ENCODE measurements at places on chromosomes 2 and 18. TPM values are rescaled to one million over a fixed set of nuclear protein-coding genes. Genes with fewer than 3 reads are reported as not detected.
A peak's percentile ranks its signal among the peaks of the same experiment; 100 is the strongest.

DNA sequence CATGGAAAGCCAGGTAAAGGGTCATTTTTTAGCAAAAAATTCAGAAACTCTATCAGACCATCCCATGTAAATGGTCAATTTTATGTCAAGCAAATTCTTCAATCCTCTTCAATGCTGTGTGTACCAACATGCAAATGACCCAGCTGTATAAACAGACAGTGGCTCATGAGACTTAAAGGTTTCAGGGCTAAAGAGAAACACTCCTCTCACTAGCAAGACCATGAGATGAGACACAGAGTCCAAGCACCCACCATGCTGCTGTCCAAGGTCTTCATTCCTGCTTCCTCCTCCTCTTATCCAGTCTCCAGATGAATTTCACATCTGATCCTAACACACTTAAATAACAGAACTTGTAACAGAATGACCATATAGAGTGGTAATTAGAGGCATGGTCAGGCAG, 30.8 kb upstream of the ONECUT2 start:
- DNase-seq: no peak

DNA sequence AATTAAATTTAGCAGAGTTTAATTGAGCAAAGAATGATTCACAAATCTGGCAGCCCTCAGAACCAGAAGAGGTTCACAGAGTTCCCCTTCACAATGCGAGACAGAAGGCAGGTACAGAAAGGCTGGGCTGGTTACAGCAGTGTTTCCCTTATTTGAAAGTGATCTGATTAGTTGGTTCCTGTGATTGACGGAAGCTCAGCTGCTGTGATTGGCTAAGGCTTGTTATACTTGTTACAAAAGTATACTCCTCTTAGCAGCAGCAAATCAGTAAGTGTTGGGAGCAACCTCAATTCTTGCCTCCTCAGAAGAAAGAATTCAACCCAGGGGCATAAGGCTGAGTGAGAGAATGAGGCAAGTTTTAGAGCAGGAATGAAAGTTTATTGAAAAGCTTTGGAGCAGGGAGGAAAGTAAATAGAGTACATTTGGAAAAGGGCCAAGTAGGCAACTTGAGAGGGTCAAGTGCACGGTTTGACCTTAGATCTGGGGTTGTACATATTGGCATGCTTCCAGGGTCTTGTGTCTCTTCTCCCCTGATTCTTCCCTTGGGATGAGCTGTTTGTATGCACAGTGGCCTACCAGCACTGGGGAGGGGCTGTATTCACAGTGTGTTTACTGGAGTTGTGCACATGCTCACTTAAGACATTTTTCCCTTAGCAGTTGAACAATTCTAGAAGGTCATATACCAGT, 431.8 kb upstream of the RAB12 start:
- DNase-seq: peak; percentile 31

DNA sequence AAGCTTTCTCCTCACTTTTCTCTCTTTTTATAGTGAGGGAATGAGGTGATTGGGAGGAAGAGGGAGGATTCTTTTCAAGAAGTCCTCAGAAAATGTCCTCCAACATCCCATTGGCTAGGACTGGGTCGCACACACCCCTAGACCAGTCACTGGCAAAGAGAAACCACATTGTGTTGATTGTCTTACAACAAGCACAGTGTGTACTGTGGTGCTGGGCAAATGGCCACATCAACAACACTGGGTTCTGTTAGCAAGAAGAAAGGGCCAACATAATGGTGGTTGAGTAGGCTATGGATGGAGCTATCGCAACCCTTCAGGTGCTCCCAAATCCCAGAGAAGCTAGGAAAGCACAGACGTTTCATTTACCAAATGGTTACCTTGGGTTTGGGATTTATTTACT, 18.7 kb upstream of the PTPN4 start:
- no peak for DNase-seq

DNA sequence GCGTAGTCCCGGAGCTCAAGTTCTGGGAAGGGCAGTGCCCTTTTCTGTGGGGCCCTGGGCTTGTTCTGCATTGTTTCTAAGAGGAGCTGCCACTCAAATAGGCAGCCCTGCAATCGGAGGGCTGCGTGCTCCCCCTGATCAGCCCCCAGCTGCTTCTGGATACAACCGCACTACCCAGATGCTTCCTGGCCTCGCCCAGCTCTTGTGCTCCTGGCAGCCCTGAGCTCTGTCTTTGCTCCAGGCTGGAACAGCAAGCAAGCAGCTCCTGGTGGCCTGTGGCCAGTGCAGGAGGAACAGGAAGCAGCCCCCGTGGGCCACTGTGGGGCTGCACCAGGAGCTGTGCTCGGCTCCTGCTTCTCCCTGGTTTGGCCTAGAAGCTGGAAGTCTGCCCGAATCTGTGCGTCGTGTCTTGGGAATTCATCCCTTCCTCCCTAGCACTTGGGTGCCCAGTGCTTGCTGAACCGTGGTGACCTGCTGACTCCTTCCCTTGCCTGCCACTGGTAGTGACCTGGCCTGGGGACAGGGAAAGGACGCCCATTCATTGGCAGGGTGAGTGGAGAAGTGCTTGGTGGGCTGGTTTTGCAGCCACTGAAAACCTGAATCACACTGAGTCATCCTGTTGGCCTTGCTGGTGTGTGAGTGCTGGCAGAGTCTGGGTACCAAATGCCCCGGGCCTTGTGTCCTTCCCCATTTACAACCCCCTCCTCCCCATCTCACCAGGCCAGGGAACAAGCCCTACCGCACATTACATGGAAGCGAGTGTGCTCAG, 27.3 kb upstream of the NTSR2 start:
- DNase-seq: no peak

GRCh38 chr18:13216711-13217465, 1.7 kb upstream of the LDLRAD4 start:
- peak; percentile 76 for DNase-seq

DNA sequence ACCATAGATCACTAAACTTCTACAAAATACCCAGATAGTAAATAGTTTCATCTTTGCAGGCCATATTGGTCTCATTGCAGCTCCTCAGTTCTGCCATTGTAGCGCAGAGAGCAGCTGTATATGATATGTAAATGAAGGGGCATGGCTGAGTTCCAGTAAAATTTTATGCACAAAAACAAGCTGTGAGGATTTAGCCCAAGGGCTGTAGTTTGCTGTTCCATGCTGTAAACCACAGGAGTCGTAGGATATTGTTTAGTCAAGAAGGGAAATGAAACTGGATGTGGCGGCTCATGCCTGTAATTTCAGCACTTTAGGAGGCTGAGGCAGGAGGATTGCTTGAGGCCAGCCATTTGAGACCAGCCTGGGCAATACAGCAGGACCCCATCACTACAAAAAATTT, 83.0 kb downstream of the MGAT5 start:
- DNase-seq: peak; percentile 88

- DNase-seq: no peak
Observed at GRCh38 chr2:198438331-198438730, 633.9 kb downstream of the PLCL1 start.

- no peak for DNase-seq
Observed at GRCh38 chr2:133655610-133656009, 87.3 kb upstream of the NCKAP5 start.

DNA sequence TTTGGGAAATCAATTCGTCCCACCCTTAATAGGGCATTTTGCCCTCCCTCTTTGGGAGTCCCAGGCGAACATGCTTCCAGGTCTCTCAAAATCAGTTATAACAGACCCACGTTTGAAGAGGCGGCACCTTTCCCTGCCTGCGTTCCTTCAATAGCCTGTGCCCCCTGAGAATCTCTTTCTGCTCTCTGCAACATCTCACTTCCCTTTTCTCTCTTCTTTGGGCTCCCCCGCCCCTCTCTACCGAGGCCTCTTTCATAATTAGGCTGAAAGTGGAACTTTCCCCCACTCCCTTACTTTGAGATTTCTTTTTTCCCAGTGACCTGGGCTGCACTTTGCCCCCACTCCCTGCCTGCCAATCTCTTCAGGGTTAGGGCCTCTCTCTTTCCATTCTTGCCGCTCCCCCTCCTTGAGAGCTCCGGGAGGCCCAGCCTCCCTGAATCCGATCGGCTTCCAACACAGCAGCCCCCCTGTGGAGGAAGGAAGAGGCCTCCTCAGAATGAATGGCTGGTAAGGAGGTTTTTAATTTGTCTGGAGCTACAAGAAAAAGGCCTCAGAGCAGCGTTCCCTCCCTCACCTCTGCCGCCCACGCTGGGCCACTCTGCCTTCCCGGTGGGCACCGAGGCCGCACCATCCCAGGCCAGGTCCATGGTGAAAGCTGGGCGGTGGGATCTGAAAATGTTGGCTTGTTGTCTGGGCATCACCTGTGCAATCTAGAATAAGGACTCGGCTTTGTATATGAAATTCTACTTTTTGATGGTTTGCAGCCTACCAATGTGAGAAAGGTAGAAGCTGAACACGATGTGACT, 162.6 kb upstream of the SIX3 start:
- DNase-seq: no peak

DNA sequence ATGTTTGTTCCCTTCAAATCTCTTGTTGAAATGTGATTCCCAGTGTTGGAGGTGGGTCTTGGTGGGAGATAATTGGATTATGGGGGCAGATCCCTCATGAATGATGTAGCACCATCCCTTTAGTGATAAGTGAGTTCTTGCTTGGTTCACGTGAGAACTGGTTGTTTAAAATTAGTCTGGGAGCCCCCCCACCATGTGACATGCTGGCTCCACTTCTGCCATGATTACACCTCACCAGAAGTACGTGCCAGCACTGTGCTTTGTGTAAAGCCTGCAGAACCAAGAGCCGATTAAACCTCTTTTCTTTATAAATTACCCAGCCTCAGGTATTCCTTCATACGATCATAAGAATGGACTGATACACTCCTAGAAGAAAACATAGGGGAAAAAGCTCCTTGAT, 10.1 kb downstream of the ABI2 start:
- no peak for DNase-seq

GRCh38 chr2:38187541-38188011, 111.6 kb upstream of the CYP1B1 start:
- DNase-seq: no peak

- DNase-seq: no peak
Observed at GRCh38 chr2:197297772-197298318, 12.7 kb downstream of the ANKRD44 start.

- no peak for DNase-seq
Observed at GRCh38 chr2:119233326-119234020, 9.8 kb downstream of the STEAP3 start.

DNA sequence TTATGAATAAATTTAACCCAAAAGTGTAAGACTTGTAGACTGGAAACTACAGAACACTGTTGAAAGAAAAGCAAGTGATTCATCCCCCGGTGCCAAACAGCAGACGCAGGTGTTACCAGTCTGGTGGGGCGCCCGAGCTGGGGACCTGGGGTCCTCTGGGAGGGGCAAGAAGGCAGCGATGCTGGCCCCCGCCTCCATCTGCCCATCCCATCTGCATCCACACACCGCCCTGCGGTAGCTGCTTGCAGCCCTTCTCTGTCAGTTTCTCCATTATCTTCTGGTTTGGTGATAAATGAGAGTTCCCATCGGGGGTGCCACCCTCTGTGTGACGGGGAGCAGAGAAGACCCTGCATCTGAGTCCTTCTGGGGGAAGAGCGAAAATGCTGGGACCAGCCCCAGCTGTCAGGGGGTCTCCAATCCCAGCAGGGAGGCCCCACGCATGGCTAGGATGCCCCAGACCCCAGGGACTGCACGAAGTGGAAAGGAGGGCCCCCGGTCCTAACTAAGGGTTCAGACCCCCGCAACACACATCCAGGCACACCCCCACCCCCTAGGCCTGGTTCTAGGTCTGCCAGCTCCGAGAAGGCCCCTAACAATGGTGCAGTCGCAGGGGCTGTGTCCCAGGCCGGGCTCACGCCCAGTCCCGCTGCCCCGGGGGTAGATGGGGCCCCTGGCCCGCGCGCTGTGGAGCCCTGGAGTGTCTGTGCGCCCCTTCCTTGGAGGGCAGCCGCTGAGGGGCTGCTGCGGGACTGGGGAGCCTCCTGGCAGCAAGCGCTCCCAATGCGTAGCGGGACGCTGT, 686 bp upstream of the RGPD8 start:
- DNase-seq: peak; percentile 7

DNA sequence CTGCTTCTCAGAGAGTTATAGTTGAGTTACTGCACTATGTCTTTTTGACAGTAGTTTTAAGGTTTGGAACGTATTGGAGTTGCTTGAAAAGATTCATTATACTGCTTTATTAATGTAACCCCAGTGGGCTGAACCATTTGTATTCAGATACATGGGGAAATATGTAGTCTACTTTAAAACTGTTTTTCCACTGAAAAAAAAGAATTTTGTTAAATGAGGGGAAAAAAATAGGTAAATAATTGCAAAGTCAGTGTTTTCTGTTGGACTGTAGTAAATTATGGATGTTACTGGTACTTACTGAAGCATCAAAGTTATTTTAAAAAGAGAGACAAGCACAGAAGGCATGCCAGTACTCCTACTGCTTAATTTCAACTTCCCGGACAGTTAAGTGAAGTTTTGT, 36.4 kb downstream of the ZC3H15 start:
- no peak for DNase-seq

Gene TMEM37
- polyA plus RNA-seq: 1.9 TPM

Gene RSAD2
- 2.4 TPM for polyA plus RNA-seq

Gene PELI1
- polyA plus RNA-seq: 8.3 TPM

Gene CDH7
- 0.10 TPM for polyA plus RNA-seq

Gene CPO
- not detected for polyA plus RNA-seq

Gene CDH2
- 85.4 TPM for polyA plus RNA-seq

Gene SPDYA
- polyA plus RNA-seq: not detected

Gene SAG
- not detected for polyA plus RNA-seq

Gene TMEM247
- polyA plus RNA-seq: not detected

Gene TMEFF2
- 7.2 TPM for polyA plus RNA-seq

All from brain (organoid and tissue), 16 donors.